ENCODE measurements at places on chromosomes 11 and 22.

- DNase-seq: no peak
Measured at GRCh38 chr22:47094861-47095330, 332.4 kb downstream of the TBC1D22A start.

- no peak for DNase-seq
Measured at GRCh38 chr11:36142879-36143278, 146.3 kb downstream of the COMMD9 start.

DNA sequence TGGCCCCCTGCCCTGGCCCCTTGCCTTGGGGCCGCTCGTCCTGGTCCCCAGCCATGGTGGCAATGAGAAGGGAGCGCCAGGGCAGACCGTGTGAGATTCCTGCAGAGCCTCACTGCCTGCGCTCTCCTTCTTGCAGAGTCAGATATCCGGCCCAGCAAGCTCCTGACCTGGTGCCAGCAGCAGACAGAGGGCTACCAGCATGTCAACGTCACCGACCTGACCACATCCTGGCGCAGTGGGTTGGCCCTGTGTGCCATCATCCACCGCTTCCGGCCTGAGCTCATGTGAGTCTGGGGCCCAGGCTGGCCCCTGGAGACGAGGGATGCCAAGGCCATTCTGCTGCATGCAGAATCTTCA lies 114.1 kb downstream of the MICAL2 start:
- peak; percentile 90 for DNase-seq

GRCh38 chr11:2904153-2905052 lies 18.8 kb upstream of the CDKN1C start:
- no peak for DNase-seq

- DNase-seq: no peak
Measured at GRCh38 chr22:42069801-42070516, 653 bp downstream of the NAGA start.

DNA sequence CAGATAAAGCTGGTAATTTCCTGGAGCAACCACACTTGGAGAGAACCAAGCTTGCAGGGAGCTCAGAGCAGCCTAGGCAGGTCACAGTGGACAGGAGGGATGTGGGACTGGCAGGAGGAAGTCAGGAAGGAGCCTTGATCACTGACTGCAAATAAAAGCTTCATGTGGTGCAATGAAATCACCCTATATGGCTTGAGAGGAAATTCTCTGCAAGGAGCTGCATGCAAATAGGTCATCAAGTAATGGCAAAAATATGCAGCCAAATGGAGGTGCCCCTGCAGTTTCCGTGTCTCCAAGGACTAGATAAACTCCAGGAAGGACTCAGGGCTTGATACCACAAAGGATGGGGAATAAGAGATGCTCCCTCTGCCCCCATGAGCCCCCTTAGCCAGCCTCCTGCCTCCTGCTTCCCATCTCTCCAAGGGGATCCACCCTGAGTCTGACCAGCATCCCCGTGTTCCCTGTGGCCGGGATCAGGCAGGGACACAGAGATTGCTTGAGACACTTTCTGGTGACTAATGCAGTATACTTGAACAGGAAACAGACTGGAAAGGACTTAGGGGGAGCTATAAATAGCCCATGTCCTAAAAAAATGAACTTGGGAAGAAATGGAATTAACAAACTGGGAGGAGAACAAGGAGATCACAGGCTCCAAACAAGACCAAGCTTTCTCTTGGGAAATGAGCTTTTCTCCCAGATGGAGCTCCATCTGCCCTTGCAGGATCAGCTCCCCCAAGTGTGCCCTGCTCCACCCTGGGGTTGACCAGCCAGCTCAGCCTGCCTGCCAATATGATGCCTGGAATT lies 23.9 kb upstream of the MICAL2 start:
- DNase-seq: no peak

DNA sequence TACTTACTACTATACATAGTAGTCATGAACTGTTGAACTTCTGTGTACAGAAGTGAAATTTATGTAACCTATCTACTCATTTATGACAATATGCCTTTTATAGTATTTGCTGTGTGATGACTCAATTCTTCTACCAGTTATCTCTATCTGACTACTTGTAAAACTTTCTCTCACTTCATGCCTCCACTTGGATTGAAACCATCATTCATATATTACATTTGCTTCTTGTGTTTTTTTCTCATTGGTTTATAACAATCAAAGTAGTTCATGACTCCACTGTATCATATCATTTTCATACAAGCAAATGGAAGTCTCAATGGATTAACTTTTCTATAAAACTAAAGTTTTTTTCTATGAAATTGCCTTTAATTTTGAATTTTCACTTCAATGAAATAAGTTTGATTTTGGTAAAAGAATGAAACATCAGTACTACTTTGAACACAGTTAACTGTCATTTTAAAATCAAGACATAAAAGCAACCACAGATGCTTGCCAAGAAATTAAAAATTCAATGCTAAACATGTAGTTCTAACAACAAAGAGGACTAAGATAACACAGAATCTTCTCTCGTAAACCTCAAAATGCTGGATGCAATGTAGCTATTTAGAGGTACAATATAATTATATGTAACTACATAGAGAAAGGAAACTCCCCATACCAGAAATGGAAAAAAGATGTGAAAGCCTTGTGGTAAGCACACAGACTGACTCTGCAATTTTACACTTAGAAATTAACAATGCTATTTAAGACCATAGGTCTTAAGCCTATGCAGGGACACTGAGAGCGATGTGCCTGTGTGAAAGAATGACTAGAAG lies 27.6 kb upstream of the EXPH5 start:
- DNase-seq: no peak

DNA sequence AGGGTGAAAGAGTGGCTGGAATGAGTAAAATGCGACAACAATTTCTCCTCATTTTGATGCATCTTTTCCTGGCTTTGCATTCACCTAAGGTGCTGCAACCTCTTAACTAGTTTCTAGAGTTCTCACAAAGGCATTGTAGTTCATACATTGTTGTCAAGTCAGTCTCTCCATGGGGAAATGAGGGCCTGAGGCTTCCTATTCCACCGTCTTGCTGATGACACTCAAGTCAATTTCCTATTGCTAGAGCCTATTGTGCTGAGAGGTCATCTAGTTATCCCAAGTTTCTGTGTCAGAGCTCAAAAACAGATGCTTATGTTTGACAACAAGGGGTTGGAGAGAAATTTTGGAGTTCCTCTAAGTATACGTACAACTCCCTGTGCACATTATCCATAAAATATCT lies 11.6 kb upstream of the MS4A6A start:
- DNase-seq: no peak

- no peak for DNase-seq
Measured at GRCh38 chr11:72576243-72576595, 98.0 kb downstream of the PDE2A start.

GRCh38 chr11:31895926-31896325 lies 84.8 kb upstream of the PAX6 start:
- no peak for DNase-seq

Measured in activated T-cell treated with anti-CD3 and anti-CD28 coated beads, Interleukin-2, amount 50 U/mL, for 24 hours (primary cell).